ENCODE measurements at places on chromosomes 4 and X. TPM values are rescaled to one million over a fixed set of nuclear protein-coding genes. Genes with fewer than 3 reads are reported as not detected.

PGAM4 gene
- not detected for total RNA-seq

STPG2 gene
- total RNA-seq: not detected

CFAP99 gene
- not detected for total RNA-seq

ZAR1 gene
- total RNA-seq: not detected

NXF2B gene
- total RNA-seq: not detected

LRAT gene
- total RNA-seq: not detected

GRIPAP1 gene
- 91.1 TPM for total RNA-seq

MED28 gene
- 72.8 TPM for total RNA-seq

CT45A3 gene
- not detected for total RNA-seq

PCDH7 gene
- total RNA-seq: not detected

CFAP47 gene
- total RNA-seq: not detected

SPARCL1 gene
- not detected for total RNA-seq

HAND2 gene
- total RNA-seq: not detected

WAS gene
- total RNA-seq: 99.7 TPM

CDKL2 gene
- 1.0 TPM for total RNA-seq

F8A1 gene
- 47.9 TPM for total RNA-seq

MAGEE2 gene
- total RNA-seq: not detected

SFRP2 gene
- not detected for total RNA-seq

MAGEA1 gene
- total RNA-seq: not detected

SPANXC gene
- not detected for total RNA-seq

CENPVL1 gene
- not detected for total RNA-seq

TMEM150C gene
- not detected for total RNA-seq

SLC34A2 gene
- not detected for total RNA-seq

SLC10A6 gene
- total RNA-seq: 0.25 TPM

PCDH18 gene
- total RNA-seq: not detected

RAI2 gene
- total RNA-seq: 2.9 TPM

MAGEA2B gene
- total RNA-seq: not detected

MXRA5 gene
- not detected for total RNA-seq

OTUD6A gene
- not detected for total RNA-seq

TMPRSS11F gene
- total RNA-seq: not detected

ENPEP gene
- total RNA-seq: not detected

SPANXB1 gene
- total RNA-seq: not detected

PDGFRA gene
- not detected for total RNA-seq

NR3C2 gene
- total RNA-seq: 50.7 TPM

RTL3 gene
- not detected for total RNA-seq

TMEM255A gene
- total RNA-seq: not detected

Data from naive thymus-derived CD8-positive, alpha-beta T cell (primary cell).